Muscle of leg (tissue), 16 donors: ENCODE measurements at places on chromosomes 4 and X. TPM values are rescaled to one million over a fixed set of nuclear protein-coding genes. Genes with fewer than 3 reads are reported as not detected.

The GAGE12J gene
- not detected for total RNA-seq

The GRIA2 gene
- total RNA-seq, result 5.3 TPM

DNA sequence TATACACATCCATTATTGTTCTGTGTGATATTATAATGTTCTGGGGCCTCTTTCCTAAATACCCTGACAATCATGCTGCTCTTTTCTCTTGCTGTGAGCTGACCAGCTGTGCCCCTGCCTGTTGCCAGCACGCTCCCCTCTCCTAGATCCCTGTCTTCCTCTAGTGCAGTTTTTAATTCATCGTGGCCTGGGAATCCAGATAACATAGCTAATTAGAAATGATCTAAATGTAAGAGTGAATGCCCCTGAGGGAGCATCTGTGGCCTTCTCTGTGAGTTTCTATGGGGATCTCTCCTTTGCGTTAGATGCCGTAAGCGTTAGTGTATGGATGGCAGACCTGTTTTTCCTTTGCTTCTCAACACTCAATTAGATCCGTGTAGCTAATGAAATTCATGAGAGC lies 434.3 kb downstream of the SPRY1 start:
- H3K27me3 ChIP-seq, result no peaks in the 10 kb centered on the region
- H3K27ac ChIP-seq, result peak overlapping the region; percentile 98
- DNase-seq, result peak; percentile 89
- H3K4me3 ChIP-seq, result no peak overlapping the region

DNA sequence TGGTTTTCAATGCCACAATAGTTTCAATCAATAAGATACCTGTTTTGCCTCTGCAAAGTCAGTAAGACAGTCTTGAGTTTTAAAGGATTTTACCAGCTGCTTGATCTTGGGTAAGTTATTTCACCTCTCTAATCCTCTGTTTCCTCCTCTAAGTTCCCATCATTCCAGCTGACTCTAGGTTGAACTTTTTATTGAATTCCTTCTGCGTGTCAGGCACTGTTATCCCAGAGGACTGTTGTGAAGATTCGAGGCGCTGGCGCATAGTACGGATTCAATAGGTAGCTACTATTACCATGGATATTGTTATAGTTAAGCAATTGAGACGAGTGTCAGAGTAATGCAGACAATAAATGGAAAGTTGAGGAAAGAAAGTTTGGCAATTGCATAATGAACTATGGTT lies 179.4 kb downstream of the BANK1 start:
- no peak for DNase-seq
- no peak overlapping the region for H3K4me3 ChIP-seq
- no peaks in the 10 kb centered on the region for H3K4me1 ChIP-seq

DNA sequence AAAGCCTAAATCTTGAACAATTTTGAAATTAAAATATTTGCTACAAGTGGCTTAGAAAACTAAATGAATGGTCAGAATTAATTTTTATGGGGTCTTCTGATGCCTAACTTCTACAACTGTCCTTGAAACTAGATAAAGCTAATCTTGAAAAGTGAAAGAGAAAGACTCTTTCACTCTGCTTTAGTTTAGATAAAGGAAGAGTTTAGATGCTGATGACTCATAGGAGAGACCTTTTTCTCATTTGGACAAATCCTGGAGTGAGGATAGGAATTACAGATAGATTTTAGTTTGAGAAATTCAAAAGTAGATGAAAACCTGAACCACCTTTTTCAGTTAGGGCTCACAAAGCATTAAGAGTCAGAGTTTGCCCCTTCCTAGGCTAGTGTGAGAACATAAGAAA lies 342.3 kb upstream of the GRID2 start:
- H3K27ac ChIP-seq, result no peak overlapping the region
- H3K27me3 ChIP-seq, result no peaks in the 10 kb centered on the region
- no peaks in the 10 kb centered on the region for H3K36me3 ChIP-seq
- peaks cover 3% of the 10 kb centered on the region for H3K4me1 ChIP-seq
- H3K4me3 ChIP-seq, result no peak overlapping the region
- DNase-seq, result no peak

DNA sequence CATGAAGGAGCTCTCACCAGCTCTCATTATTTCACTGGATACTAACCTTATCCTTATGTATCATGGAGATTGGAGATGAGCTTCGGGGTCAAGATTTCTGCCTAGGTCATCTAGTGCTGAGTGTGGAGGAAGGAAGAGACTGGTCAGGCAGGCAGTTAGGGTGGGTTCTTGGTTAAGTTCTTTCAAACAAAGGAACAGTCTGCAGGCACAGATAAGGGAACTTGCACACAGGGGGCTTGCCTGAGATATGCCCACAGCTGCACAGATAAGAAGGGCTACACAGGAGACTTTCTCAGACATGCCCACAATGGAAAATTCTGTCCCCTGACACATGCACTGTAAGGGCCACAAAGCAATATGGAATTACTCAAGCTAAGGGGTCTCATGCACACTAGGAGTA lies 904.1 kb downstream of the NLGN4X start:
- H3K27ac ChIP-seq, result no peak overlapping the region
- no peak overlapping the region for H3K4me3 ChIP-seq
- no peaks in the 10 kb centered on the region for H3K4me1 ChIP-seq
- H3K36me3 ChIP-seq, result no peaks in the 10 kb centered on the region

- H3K4me1 ChIP-seq, result peaks cover 5% of the 10 kb centered on the region
- no peak for DNase-seq
- no peak overlapping the region for H3K27ac ChIP-seq
- H3K36me3 ChIP-seq, result no peaks in the 10 kb centered on the region
- H3K4me3 ChIP-seq, result no peak overlapping the region
- no peaks in the 10 kb centered on the region for H3K27me3 ChIP-seq
Measured at GRCh38 chr4:145302725-145303124, 122.3 kb upstream of the OTUD4 start.

DNA sequence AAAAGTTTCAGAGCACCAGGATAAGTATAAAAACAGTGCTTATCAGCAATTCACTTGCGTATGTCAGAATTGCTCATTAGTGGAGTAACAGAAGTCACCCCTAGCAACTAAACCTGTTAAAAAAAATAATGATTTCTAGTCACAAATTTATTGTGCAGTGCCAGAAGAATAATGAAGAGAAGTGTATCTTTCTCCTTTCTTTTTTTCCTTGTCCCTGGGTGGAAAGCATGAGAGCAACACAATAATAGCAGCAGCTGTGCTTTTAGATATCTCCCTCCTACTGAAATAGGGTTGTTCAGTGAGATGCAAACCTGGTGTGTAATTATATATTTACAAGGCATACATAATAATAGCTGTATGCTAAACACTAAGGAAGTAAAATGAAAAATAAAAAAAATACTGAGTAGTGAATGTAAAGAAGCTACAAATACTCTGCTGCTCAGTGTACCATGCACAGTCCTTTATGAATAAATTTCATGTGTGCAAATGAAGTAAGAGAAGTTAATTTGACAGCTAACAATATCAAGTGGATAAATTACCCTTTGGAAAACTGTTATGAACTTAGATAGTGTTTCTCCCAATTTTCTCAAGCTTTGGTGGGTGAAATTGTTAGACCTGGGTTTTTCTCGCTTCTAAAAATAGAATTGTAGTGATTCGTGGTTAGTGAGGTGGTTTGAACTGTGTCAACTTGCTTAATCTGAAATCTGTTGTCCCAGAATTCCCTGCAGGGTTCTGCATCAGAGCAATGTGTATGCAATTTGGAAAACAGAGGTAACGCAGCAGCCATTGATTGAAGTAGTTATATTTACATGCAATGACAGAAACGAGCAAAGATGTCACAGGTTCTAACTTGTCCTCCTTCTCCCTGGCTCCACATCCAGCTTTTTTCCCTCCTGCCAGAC lies 125.7 kb upstream of the NDST3 start:
- no peaks in the 10 kb centered on the region for H3K36me3 ChIP-seq
- no peak overlapping the region for H3K27ac ChIP-seq
- DNase-seq, result no peak
- H3K4me3 ChIP-seq, result no peak overlapping the region

- DNase-seq, result no peak
- no peak overlapping the region for H3K27ac ChIP-seq
- H3K4me3 ChIP-seq, result no peak overlapping the region
- H3K4me1 ChIP-seq, result no peaks in the 10 kb centered on the region
- peaks cover 7% of the 10 kb centered on the region for H3K27me3 ChIP-seq
- H3K36me3 ChIP-seq, result no peaks in the 10 kb centered on the region
Measured at GRCh38 chrX:44775726-44776125, 68.1 kb upstream of the DUSP21 start.
